ENCODE measurements at places on chromosomes 1 and 21. TPM values are rescaled to one million over a fixed set of nuclear protein-coding genes. Genes with fewer than 3 reads are reported as not detected.

DNA sequence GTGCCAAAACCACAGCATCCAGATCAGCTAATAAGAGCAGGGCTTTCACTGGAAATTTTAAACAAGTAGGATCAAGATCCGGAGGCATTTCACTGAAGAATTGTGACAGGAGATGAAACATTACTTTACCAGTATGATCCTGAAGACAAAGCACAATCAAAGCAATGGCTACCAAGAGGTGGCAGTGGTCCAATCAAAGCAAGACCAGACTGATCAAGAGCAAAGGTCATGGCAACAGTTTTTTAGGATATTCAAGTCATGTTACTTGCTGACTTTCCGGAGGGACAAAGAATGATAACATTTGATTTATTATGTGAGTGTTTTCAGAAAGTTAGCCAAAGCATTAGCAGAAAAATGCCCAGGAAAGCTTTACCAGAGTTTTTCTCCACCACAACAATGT lies 8.2 kb downstream of the ZSWIM5 start:
- no peak for DNase-seq

- peak; percentile 93 for DNase-seq
Observed at GRCh38 chr1:201649761-201650622, 111.1 kb downstream of the NAV1 start.

GRCh38 chr1:203288400-203288799 lies 16.9 kb upstream of the BTG2 start:
- no peak for DNase-seq

- no peak for DNase-seq
Observed at GRCh38 chr1:178819123-178819522, 51.8 kb downstream of the ANGPTL1 start.

The CELA3A gene
- total RNA-seq = 4.1 TPM

All from mesenteric fat pad (tissue), 1 donor.